CD8-positive, alpha-beta T cell (primary cell): ENCODE measurements at places on chromosomes 1 and 21. TPM values are rescaled to one million over a fixed set of nuclear protein-coding genes. Genes with fewer than 3 reads are reported as not detected.

DNA sequence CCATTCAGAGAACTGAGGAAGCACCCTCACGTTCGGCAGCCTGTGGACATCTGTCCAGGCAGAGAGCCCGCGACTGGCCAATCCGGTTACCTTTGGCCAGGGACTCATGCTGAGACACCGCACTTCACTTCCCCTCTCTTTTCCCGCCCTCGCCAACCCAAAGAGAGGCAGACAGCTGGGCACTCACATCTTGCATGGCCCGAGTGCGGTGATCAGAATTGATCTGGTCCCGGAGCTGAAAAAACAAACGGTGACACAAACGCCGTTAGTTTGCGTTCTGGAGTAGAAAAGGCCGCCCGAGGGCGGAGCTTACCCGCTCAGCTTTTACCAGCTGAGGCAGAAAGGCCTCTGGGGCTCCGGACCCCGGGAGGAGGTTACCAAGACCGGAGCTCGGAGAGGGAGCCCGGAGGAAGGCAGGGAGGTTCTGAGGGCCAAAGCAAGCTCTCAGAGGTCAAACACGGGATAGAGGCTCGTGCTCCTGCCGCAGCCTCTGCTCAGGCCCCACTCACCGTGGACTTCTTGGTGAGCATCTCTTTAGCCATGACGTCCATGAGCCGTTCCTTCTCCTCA, 376 bp downstream of the SF3A3 start:
- DNase-seq: no peak

SNRPE gene
- total RNA-seq: 66.5 TPM

GRCh38 chr21:44596068-44596725, 3.9 kb upstream of the KRTAP10-6 start:
- DNase-seq: no peak

DNA sequence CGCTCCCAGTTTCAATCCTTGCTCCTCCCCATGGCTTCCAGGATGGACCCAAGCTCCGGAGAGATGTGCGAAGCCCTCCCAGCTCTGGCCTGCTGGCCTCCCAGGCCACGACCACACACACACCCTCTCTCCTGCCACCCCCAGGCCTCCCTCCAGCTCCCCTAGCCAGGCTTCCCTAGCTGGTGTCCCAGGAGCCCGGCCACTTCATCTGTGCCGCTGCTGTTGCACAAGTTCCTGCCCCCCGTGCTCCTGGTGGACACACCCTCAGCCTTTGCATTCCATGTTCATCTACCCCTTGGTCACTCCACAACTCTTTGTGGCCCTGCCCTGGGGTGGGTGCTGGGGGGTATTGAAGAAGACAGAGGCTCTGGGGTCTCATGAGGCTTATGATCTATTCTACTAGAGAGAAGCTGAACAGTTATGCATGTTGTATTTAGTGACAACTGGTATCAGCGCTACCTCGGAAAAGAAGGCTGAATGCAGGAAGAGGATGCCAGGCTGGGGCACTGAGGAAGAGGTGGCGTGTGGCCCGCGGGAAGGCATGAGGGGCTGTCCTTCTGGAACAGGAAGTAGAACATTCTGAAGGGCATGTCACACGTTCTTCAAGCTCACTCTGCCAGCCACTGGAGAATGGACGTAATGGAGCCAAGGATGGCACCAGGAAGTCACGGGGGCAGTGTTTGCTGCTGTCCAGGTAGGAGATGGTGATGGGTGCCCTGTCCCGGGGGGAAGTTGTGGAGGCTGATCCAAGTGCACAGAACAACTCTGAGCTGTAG, 172.4 kb downstream of the PSMG1 start:
- no peak for DNase-seq
